Stimulated activated CD4-positive, alpha-beta T cell treated with anti-CD3 and anti-CD28 coated beads, TNF-alpha, amount 100 ng/mL, for 4 hours (primary cell): ENCODE measurements at places on chromosomes 5 and 9.

DNA sequence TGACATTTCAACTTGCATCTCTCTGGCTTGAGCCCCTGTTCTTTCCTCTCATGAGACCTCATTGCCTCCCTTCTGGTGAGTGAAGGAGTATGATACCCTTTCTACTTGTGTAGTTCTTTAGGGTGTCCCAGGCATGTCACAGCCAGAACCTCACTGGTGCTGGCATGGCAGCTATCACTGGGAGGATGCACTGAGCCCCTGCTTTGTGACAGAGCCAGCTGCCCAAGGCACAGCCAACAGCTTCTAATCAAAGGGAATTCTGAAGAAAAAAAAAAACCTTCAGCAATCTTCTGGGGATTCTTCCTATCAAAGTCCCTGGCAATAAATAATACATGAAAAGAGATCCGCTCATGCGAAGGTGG, 652.6 kb upstream of the KLF4 start:
- DNase-seq = no peak

GRCh38 chr9:23799521-23799920, 26.5 kb downstream of the ELAVL2 start:
- no peak for DNase-seq

DNA sequence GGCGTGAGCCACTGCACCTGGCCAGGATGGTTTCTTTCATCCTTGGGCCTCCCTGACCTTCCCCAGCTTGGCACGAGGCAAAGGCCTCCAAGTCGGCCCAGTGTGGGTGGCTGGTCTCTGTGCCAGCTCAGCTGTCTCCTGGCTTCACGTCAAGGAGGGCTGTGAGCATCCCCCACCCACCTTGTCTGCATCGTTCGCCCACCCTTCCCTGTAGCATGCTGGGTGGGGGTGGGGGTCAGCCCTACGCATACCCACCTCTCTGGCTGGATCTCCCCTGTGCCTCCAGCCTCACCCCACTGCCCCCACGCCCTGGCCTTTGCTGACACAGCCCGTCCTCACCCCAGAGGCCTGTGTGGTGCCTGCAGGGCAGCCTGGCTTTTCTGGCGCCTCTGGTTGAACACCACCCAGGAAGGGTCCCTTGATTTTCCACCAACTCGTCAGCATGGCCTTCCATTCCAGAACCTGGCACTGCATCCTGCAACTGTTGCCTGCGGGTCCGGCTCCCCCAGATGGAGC, 8.8 kb upstream of the WDR5 start:
- DNase-seq = no peak

DNA sequence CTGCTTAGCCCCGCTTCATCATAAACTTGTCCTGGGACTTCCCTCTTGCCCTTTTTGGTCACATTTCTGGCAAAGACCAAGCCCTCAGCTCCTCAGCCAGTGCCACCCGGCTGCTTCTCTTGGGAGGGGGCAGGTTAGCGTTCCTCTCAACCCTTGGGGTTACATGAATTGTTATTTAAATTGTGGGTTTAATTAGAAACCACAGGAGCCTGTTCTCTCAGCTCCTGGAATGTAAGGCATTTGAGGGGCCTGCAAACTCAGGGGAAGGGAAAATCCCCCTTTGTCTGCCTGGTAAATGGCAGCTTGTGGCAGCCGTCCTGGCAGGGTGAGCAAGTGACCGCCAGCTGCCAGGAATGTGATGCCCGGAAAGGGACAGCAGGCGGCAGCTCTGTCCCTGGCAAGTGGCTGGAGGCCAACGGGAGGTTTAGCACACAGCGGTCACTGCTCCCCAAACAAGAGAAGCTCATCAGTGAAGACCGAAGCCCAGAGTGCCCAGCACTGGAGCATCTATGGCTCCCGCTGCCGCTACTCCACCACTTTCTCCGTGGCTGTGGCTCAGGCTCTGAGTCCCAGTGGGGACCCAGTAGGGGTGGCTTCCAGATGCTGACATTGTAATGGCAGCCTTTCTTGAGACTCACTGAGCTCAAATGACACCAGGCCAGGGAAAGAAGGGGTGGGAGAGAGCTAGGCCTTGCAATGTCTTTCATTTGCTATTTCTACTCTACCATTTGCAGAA, 51.7 kb downstream of the SHB start:
- DNase-seq = no peak

DNA sequence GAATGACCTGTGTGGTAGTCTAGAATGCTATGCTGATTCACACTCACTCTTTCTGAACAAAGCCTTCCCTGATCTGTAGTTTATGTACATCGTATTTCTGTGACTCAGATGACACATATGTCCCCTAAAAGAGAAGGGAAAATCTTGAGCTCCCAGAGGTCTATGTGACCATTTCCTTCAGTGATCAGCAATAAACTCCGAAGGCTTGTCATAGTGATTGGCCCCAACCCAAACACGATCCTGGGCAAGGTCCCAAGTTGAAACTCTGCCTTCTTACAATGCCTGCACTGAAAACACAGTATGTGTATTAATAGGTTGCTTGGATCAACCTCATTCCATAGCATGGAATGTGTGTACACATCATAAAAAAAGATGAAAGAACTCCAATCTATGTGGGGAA, 685.8 kb downstream of the MAT2B start:
- DNase-seq = no peak

DNA sequence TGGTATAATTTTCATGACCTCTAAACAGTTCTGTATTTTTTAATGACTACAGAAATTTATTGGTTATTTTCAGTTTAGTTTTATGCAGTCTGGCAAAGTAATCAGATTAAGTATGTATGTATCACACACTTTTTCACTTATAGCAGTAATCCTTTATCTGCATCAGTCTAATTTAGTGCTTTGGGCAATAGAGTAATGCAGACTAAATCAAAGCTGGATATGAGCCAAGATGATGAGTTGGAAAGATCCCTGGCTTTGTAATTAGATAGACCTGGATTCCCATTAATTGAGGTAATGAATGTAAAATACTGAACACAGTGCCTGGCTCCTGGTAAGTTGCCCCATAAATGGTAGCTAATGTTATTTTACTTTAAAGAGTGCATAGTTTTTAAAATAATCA, 215.4 kb upstream of the TLX3 start:
- DNase-seq = no peak

GRCh38 chr5:415928-416635, 26.9 kb upstream of the EXOC3 start:
- no peak for DNase-seq
